EH (cell line): ENCODE measurements at places on chromosomes 1 and 21.
A peak's percentile ranks its signal among the peaks of the same experiment; 100 is the strongest.

DNA sequence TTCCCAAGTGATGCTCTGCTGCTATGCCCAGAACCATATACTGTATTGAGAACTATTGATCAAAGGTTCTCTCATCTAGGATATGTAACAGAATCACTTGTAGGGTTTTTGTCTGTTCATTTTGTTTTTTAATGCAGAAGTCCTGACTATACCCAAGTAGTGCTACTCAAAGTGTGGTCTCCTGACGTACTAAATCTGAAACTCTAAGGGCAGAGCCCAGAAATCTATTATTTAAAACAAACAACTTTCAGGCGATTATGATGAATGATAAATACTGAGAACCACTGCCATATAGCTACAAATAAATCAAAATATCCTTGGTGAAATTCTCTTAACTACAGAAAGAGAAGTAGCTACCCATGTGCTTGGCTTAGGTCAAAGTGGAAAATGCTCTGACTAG, 10.1 kb downstream of the ZZZ3 start:
- no peak for DNase-seq

GRCh38 chr1:239858057-239858456, 233.6 kb upstream of the FMN2 start:
- DNase-seq = no peak

GRCh38 chr1:178396789-178397188, 100.0 kb downstream of the CLEC20A start:
- no peak for DNase-seq

GRCh38 chr1:2580691-2581090, 5.9 kb upstream of the PRXL2B start:
- DNase-seq = no peak

DNA sequence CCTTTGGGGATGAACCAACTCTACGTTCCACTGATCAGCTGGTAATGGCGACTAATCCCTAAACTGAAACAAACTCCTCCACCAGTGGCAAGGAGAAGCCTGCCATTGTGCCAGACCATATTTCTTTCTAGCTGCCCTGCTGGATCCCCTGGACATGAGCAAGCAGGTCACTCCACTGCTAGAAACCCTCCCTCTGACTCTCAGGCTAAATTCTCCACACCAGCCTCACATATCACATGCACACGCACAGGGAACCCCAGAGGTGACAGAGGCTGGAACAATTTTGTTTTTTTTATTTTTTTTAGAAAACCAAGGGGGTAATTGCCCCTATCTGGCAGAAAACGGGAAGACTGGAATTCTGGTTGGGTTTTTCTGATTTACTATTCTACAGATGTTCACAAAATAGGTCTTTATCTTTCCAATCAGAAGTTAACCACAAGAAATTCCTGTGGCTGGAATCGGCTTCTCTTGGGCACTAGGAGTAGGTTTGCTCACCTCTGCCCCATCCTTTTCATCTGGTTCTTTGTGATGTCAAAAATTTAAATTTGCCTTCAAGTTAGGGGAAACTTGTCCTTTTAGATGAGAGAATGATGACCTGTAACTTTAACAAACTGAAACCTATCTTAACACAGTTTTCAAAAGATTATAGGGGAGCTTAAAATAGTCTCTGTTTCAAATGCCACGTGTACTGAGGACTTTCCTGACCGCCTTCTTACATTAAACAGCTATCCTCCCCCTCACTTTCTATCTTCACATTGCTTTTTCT, 258.1 kb downstream of the SDCCAG8 start:
- peak; percentile 72 for DNase-seq

DNA sequence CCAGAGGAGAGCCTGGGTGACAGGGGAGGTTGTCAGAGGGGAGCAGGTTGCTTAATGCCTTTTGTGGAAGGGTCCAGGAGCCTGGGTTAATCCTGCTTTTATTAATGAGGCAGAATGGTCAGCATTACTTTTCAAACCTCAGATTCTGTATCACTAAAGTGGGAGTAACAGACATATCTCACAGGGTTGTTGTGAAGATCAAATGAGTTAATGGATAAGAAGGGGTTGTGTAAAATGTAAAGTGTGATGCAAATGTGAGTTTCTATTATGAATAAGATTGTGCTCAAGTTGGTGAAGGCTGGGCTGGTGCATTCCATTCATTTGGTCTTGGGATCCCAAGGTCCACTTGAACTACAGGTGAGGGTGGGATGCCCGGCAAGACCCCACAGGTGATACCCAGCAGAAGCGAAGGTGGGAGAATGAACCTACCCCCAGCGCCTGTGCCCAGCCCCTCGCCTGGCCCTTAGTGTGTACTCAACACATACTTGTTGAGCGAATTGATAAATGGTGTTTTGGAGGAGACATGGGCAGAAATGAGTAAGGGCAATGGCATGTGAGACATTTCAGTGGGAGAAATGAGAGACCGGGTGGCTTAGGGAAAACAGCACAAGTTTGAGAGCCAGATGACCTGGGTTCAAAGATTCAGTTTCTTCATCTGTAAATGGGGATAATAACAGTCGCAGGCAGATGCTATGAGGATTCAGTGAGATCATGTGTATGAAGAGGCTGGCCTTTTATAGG, 6.2 kb downstream of the SLC26A9 start:
- peak; percentile 84 for DNase-seq

DNA sequence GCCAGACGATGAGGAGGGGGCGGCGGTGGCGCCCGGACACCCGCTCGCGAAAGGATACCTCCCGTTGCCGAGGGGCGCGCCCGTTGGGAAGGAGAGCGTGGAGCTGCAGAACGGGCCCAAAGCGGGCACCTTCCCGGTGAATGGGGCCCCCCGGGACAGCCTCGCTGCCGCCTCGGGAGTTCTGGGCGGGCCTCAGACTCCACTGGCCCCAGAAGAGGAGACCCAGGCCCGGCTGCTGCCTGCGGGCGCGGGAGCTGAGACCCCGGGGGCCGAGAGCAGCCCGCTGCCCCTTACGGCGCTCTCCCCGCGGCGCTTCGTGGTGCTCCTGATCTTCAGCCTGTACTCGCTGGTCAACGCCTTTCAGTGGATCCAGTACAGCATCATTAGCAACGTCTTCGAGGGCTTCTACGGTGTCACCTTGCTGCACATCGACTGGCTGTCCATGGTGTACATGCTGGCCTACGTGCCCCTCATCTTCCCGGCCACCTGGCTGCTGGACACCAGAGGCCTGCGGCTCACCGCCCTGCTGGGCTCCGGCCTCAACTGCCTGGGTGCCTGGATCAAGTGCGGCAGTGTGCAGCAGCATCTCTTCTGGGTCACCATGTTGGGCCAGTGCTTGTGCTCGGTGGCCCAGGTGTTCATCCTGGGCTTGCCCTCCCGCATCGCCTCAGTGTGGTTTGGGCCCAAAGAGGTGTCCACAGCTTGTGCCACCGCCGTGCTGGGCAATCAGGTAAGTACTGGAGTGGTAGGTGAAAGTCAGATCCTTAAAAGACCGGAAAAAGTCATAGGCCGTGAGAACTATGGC, 588 bp downstream of the FLVCR1 start:
- peak; percentile 49 for DNase-seq

GRCh38 chr21:34116569-34116968, 43.2 kb downstream of the MRPS6 start:
- no peak for DNase-seq

DNA sequence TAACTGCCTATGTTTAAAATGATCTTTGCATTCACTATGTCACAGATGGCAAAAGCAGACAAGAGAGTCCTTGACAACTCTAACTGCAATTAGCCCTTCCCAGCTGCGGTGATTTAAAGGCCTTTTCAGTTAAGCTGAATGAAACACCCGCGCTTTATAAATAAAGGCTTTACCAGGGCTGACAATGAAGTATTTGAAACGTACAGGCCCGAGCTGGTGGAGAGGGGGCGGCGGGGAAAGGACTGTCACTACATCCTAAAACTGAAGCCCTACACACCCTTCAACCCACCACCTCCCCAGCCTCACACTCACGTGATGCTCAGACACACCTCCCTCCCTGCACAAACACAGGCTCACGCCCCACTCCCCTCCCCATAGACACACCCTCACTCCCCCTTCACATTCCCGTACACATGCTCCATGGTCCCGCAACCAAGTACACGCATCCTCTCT, 45.5 kb downstream of the GRIK3 start:
- DNase-seq = no peak

DNA sequence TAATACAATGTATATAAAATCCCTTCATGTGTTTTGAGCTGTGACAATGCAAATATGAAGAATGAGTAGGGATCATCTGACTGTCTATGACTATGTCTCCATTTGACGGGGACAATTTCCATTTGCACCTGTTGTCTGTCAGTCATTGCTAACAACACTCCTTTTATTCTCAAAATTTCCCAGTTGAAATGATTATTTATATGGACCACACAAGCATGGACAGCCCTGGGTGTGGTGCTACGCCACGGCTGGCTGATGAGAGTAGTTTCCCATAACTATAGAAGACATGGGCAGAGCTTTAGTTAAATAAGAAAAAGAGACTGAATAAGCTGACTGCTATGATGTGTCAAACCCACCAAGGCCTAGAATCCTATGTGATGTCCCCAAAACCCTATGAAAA, 135.8 kb downstream of the MAP3K21 start:
- DNase-seq = no peak

- DNase-seq = no peak
Observed at GRCh38 chr1:192958871-192959270, 100.3 kb downstream of the UCHL5 start.

- no peak for DNase-seq
Observed at GRCh38 chr21:29151931-29152330, 21.5 kb downstream of the MAP3K7CL start.

GRCh38 chr1:159015440-159015909, 5.8 kb downstream of the IFI16 start:
- peak; percentile 89 for DNase-seq

GRCh38 chr1:63878932-63879331, 105.1 kb downstream of the ROR1 start:
- peak; percentile 6 for DNase-seq

- DNase-seq = no peak
Observed at GRCh38 chr1:44532567-44532944, 127.5 kb downstream of the RNF220 start.

- DNase-seq = peak; percentile 67
Observed at GRCh38 chr1:69737527-69738185, 169.9 kb downstream of the LRRC7 start.

DNA sequence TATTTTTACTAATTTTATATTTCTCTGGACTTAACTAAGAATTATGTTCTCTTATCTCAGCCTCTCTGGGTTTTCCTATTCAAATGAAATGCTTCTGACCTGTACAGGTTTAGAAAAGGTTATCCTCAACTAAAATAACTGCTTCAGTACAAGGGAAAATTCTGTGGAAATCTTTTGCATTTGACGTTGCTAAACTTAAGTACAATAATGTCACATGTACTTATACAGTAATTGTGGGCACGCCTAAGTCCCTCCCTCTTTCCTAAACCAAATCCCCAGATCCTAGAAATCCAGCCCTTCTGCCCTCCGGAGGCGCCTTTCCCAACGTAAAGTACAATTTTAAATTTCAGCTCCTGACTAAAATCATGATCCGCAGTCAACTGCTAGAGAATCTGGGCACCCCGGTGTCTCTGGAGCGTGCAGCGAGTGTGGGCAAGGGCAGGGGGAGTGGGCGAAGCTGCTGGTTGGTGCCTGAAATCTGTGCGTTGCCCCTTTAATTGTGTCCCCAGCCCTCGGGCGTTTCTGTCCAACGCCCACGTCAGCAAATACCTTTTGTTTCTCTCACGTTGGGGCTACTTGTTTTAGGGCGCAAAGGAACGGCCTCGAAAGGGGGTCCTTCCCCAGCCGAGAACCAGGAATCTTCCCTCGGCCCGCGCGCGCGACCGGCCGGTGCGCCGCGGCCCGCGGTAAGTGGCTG, at the start of gene ZBTB8A:
Gene ZBTB8A (plus strand): TSS at position 541 of the 697 bp plus-strand sequence. CDS start 53,505 bp downstream, outside the sequence.
- DNase-seq = peak; percentile 69
